NCI-H187 treated with DMSO at 0.1 percent for 48 hours (cell line): ENCODE measurements at places on chromosomes 3 and 15.

- DNase-seq, result no peak
These were observed 250.7 kb downstream of the LPP start for GRCh38 chr3:188404701-188405100.

DNA sequence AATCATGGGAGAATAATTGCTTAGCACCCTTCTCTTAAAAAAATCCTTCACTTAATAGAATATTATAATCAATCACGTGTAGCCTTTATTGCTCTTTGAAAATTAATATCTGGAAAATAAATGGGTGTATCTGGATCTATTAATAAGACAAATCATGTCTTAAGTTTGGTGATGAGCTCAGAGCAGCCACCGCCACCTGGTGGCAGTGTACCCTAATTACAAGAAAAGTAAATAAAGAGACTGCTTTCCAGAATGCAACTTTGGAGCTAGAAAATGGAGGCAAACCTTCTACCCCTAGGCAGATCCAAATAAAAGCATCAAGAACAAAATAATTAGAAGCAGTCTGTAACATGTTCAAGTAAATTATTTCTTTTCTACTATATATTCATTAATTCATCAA lies 43.5 kb downstream of the EPHB1 start:
- no peak for DNase-seq

- no peak for DNase-seq
These were observed 53.8 kb downstream of the LRRK1 start for GRCh38 chr15:100972975-100973350.

DNA sequence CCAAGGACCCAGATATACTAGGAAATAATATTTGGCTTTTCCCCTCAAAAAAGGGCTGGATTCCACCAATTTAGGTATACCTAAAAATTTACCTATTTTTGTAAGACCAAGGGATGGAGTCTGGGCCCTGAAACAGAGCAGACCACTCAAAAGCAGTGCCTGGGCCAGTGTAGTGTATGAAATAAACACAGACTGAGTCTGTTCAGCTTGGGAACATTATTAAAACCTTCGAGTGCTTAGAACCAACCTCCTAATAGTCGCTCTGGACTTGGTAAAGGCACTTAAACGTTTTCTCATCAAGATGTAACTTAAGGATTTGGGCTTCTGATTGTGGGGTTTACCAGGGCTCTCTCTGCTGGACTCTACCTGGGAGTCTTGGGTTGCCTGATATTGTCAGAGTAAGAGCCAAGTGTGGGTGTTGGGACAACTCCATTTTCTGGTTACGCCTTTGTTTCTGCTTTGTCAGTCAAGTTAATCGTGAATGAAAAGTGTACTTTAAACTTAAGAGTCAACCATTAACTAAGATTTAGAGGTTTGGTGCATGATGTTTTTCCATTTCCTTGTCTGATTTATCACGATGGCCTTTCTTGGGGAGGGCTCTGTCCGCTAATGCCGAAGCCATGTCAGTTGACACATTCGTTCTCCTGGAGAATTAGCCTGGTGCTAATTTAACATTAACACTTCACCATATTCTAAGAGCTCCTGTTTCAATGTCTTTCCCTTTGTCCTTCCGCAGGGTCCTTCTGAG lies 221.0 kb upstream of the TPM1 start:
- DNase-seq, result no peak

GRCh38 chr15:100672959-100673358 lies 70.6 kb downstream of the ASB7 start:
- no peak for DNase-seq
